Liver (tissue), 10 donors: ENCODE measurements at places on chromosomes 3 and 15. TPM values are rescaled to one million over a fixed set of nuclear protein-coding genes. Genes with fewer than 3 reads are reported as not detected.

CCDC14 gene
- 32.5 TPM for total RNA-seq

PDIA5 gene
- total RNA-seq = 64.2 TPM

STAC gene
- 0.56 TPM for total RNA-seq

BSN gene
- 0.67 TPM for total RNA-seq

NPAP1 gene
- total RNA-seq = not detected

- DNase-seq = no peak
These were observed 16.3 kb downstream of the PPP2R3A start for GRCh38 chr3:135981701-135982403.

DNA sequence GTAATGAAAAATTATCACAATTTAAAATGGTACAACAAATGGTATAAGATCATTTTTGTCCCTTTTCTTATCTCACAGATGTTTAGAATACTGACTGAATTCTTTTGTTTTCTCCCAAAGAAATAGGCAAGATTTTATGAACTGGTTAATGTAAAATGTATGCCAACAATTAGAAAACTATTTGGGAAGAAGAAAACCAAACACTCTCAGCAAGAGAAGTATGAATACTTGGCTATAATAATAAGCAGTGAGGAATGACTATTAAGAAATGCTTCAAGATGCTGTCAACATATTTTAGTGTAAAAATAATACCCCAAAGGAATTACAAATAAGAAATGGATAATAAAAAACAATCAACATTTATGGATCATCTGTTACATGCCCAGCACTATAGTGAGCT is 18.5 kb downstream of the SHQ1 start:
- no peak for DNase-seq
